CD4-positive, alpha-beta T cell treated with Interferon alpha-2 for 1 hour (primary cell): ENCODE measurements at places on chromosomes 2 and 18.

DNA sequence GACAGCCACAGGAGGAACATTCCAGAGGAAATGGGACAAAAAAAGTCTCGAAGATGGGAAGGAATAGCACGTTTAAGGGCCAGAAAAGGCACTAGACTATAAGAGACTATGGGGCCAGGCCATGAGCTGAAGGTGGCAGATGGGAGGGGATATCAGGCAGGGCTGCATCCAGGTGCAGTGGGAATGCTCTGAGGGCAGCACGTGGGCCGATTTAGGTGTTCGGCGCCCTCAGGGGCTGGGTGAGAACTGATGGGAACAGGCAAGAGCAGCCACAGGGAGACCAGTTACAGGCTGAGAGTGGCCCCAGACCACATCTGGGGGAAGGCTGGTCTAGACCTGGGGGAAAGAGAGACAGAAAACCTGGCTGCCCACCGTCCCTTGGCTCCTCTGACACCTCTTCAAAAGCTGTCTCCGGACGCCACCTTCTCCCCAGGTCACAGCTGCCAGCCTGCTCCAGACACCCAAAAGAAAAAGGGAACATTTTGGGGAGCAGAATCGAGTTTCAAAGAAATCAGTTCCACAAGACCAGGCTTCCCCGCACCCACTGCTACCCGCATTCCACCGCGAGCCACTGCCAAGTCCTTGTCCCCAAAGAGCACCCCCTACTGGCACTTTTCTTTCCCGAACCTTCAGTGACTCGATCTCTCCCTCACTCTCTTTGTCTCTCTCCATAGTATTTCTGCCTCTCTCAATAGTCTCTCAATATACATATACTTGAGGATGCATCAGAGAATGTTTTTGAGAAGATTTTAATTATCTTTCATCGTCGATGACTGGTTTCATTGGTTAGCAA is 190.1 kb upstream of the AGAP1 start:
- DNase-seq, result no peak

DNA sequence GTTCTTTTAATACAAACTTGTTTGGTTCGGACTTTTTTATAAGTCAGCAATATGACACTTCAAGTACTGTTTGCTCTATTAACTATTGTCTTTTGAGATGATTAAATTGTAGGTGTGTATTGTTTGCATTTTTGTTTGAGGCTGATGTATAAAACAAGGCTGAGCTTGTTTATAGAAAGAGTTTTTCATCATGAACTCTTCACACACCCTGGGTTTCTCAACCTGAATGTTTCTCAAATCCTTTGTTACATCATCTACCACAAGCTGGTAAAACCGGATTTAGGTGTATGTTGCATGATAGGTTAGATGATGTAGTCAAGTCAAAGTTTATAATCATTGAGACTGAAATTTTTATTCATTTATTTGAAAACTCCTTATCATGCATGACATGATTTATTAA is 335.2 kb upstream of the LRATD1 start:
- no peak for DNase-seq

DNA sequence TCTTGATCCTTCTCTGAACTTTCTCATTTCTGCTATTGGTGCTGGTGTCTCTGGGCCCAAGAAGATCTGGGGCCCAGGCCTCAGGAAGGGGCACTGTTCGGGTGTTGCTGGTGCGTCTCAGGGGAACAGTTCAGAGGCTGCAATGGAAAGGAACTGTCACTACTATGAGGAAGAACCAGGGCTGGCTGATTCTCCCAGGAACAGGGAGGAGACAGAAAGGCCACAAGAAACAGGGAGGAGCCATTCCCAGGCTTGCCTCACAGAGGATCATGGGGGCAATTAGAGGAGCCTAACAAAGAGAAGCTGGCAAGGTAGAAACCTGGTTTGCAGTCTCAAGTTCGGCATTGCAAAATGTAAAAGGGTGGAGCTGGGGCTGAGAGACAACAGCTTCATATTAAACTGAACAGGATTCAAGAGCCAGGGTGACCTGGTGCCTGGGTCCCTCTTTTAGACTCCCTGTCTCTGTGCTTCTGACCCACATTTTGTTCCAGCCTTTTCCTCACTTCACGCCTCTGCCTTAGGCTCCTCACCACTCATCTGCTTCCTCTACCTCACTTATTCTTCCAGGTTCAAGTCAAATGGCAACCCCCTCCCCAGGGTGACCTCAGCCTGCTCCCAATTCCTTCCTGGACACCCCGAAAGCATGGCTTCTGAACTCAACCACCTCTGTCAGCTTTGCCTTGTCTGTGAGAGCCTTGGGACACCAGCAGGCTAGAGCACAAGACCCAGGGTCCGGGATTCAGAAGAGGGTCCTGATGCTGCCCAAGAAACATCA is 58.4 kb downstream of the GYPC start:
- DNase-seq, result no peak

- DNase-seq, result no peak
Measured at GRCh38 chr18:48728204-48728833, 189.5 kb downstream of the CTIF start.

DNA sequence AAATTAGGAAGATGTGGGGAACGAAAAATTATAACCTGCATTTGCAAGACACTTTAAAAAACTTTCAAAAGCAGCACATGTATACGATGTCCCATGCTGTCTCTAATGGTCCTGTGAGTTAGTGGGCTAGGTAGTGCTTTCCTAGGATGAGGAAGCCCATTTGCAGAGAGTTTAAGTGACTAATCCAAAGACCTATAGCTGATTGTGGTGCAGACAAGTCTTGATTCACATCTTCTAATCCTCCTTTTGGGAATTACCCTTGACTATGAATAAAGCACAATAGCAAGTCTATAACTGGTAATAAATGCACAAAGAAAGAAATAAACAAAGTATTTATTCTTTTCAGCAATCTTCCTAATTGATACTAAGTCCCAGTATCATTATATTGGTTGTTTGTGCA is 234.6 kb upstream of the FANCL start:
- no peak for DNase-seq

- no peak for DNase-seq
Measured at GRCh38 chr2:200829258-200829655, 17.5 kb downstream of the BZW1 start.

DNA sequence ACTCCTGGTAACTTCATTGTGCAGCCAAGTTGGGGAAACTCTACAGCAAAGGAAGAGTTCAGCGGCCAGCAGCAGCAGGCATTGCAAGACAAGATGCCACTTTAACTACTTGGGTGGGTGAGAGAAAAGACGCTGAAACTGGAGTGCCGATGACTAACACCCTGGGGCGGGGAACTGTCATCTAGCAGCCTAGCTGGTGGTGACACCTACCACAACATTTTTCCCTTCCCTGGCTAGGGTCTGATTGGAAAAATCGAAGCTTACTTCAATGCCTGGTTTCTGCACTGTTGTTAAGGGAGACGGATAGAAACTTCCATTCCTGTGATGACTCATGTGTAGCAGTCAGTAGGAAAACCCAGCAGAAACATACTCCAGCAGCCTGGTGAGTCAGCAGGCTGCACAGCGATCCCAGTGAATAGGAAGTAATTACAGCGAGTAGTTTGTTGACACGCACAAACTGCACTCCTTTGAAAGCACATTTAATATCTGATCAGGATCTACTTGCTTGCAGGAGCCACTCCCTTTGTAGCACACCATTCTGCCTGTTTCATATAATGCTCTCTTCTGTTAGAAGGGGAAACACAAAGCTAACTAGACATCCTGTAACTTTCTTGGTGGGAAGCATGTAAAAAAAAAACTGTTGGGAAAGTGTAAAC is 62.1 kb upstream of the MAPRE2 start:
- peak; percentile 35 for DNase-seq

DNA sequence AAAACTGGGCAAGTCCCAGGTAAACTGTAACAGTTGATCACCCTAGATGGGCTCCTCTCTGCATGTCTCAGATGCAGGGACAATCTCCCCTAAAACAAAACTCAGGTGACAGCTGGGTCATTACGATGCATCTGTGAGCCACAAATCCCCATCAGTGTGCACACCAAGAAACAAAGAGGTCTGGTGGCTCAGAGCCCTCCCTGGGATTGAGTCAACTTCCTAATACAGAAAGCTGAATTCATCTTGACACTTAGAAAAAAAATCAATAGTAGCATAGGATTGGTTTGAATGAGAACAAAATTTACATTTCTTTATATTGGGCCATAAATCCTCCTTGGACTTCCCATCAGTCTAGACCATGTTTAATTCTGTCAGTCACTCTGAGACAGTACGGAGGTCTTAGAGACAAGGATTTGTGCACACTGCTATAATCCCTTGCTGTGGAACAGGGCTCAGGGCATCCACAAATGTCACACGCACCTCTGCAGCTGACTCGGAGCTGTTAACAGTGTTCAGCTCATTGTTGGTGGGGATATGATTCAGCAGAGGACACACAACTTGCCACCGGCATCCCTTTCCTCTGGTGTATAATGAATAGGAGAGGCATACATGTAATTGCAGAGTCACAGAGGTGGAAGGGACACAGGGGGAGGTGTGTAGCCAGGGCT is 44.5 kb upstream of the DAPL1 start:
- no peak for DNase-seq

DNA sequence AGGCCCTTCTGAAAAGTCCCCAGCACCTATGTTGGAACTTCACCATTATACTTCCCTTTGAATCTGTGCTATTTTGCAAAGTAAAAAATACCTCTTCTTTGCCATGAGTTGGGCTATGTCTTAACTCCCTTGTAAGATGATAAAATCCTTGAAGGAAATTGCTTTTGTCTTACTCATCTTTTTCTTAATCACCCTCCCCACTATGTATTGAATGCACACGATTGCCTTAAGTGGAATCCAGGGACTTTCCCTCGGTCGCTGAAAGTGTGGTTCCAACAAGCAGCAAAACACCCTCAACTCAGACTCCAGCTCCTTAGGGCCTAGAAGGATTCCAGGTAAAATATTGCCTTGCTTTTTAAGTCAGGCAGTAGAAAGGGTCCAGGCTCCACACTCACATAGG is 173.2 kb upstream of the ARL4C start:
- DNase-seq, result no peak

GRCh38 chr18:3250237-3251107 is 2.9 kb downstream of the MYL12A start:
- peak; percentile 43 for DNase-seq

GRCh38 chr18:24791751-24792545 is 331.5 kb downstream of the HRH4 start:
- DNase-seq, result no peak

GRCh38 chr2:209044307-209044706 is 379.5 kb upstream of the MAP2 start:
- no peak for DNase-seq

DNA sequence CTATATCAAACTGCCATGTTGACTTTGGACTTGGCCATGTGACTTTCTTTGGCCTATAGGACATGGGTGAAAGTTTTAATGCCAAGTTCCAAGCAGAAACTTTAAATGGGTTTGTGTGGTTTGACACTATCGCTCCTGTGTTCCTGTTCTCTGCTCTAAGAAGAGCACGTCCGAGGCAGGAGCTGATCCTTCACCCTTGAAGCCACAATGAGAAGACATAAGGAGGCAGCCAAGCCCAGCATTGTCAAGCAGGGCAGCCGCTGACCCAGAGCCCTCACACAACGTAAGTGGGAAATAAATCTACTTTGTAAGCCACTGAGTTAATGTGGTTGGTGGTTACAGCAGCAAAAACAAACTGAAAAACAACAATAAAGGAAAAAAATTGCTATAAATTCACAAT is 422.4 kb downstream of the PID1 start:
- DNase-seq, result no peak

DNA sequence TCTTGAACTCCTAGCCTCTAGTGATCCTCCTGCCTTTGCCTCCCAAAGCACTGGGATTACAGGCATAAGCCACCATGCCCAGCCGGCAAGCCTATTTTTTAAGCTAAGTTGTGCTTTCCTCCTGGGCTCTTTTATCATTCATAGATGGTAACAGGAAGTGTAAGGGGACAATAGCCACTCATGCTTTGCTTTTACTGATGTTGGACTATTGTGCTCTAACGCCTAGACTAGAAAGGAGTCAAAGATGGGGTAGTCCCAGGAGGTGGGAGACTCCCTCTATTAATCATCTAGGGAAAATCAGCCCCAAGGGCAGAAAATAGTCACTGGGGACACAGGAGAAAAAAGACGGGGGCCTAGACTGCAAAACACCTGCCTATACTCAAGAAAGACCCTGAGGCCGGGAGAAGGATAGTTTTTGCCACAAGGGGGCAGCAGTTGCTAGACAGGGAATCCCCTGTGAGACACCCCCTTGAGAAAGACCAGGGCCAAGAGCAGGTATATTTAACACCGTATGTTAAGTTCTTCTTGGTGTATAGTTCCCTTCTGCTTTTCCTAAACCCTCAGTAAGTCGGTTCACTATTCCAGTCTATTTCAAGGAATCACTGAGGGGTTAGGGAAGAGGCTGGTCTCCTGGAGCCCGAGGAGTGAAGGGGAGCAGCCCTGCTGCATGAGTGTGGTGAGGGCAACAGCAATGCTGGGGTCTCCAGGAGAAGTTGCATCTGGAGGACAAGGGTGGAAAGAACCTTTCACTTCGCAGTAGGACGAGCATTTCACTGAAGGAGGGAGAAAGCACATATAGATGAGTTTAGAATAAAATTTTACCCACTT is 2.1 kb upstream of the CXCR1 start:
- DNase-seq, result peak; percentile 66

- no peak for DNase-seq
Measured at GRCh38 chr2:51920509-51920908, 888.6 kb upstream of the NRXN1 start.

DNA sequence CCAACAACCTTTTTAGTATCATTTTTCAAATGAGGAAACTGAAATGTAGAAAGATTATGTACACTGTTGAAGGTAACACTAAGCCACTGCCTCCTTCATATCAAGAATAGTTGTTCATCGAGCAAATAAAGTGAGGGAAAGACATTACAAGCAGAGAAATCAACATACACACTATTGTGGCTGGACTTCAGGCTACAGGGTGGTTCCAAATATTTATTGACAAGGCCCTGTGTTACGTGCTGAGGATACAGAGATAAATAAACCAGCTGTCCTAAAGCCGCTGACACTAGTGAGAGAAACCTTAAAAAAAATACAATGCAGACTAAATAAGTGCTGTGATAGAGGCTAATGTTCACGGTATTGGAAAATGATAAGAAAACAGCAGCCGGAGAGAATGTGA is 1.9 kb upstream of the LNPK start:
- no peak for DNase-seq

- no peak for DNase-seq
Measured at GRCh38 chr2:158103411-158104012, 1.8 kb downstream of the UPP2 start.

- DNase-seq, result no peak
Measured at GRCh38 chr2:88503771-88504170, 51.3 kb upstream of the FOXI3 start.

GRCh38 chr2:182606728-182607681 is 109.1 kb upstream of the DNAJC10 start:
- no peak for DNase-seq
